ENCODE measurements at places on chromosomes 5 and 9.

GRCh38 chr9:9942764-9943424 lies 669.9 kb downstream of the PTPRD start:
- peak; percentile 65 for DNase-seq

DNA sequence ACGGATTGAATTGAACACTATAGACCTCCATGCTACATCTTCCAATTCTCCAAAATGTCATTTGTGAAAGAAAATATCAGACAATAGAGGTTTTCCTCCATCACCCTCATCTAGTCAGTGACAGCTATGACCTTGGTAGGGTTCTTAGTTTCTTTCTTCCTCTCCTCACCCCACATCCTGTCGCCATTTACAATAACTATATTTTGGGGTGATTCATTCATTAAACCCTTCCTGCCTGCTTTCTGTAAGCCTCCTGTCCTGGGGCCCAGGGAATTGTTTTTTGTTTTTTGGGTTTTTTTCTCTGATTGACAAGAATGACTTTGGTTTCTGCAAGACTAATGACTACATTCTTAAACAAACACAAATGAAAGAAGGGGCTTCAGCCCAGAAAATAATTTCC lies 82.6 kb downstream of the PRELID2 start:
- DNase-seq = no peak

DNA sequence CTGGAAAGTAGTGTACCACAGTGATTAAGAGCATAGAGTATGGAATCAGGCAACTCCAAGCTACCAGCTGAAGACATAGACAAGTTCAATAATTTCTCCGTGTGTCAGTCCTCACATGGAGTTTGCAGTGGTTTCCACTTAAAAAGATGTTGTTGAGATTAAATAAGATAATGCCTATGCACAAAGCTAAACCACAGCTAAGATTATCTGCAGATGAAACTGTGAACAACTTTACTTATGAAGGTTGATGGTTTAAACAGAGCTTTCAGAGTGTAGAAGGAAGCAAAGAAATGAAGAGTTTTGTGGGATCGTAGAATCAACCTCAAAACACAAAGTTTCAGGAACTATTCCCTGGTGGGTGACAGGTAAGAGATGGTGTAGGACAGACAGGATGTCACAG lies 223.5 kb upstream of the IL12B start:
- DNase-seq = no peak

DNA sequence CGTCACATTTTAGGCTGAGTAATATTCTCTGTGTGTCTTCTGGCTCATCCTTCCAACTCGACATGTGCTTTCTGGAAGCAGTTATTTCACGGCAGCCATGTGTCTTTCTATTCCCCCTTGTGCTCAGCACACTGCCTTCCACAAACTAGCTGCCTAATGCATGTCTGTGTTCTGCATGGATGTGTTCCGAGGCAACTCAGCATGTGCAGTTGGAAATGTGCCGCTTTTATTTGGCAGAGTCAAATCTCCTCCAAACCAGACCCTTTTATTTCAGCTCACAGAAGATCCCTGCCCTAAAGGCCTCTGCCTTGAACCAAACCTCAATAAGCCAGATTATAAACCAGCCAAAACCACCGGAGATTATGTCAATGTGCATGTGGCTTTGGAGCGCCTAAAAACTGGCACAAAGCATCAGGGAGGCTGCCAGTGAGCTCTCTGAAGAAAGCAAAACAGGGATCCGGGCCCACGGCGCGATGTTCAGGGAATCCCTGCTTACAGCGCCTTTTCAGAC lies 360.2 kb downstream of the DEPDC1B start:
- no peak for DNase-seq

DNA sequence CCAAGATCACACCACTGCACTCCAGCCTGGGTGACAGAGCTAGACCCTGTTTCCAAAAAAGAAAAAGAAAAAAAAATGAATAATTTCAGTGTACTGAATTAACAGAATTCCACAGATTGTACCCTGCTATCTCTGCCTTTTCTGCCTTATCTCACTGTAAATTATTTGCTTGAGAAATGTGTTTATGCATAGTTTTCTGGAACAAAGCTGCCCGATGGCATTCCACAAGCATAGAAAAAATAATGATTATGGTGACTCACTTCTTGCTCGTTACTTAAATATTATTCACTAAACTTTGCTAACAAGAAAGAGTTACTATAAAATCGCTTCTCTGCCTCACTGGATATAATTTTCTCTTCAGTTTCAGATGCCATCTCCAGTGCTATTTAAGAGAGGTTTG lies 88.7 kb upstream of the FAM169A start:
- no peak for DNase-seq

DNA sequence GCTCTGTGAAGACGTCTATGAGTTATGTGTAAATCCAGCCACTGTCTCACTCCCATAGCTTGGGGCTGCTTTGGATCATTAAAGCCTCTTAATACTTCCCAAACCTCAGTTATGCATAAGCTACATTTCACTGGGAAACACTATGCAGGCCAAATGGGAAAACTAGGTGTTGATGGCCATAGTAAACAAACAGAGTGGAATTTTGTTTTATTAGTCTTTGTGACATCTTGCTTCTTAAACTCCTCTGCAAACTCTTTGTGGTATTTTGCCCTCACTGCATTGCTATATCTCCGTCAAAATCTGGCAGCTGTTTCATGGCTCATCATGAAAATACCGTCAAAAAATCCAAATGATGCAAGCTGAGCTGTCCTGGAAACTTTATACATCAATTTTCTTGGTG lies 167.2 kb upstream of the HMHB1 start:
- DNase-seq = no peak

DNA sequence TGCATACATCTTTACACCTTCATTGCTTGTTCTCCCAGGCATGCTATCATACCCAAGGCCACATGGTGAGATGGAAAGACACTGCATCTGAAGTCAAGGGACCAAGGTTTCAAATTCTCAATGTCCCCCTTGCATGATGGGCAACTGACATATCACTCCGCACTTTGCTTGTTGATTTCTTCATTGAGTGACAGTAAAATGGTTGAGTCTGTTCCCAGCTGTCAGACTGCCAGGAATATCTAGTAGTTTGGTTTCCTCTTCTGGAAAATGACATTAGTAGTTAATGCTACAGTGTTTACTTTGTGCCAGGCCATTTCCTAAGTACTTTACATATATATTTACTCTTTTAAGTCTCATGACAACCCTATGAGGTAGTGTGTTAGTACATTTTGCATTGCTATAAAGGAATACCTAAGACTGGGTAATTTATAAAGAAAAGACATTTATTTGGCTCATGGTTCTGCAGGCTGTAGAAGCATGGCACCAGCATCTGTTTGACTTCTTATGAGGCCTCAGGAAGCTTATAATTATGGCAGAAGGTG lies 114.4 kb downstream of the PCSK1 start:
- DNase-seq = no peak

GRCh38 chr9:14524873-14525515 lies 168.2 kb downstream of the ZDHHC21 start:
- no peak for DNase-seq

DNA sequence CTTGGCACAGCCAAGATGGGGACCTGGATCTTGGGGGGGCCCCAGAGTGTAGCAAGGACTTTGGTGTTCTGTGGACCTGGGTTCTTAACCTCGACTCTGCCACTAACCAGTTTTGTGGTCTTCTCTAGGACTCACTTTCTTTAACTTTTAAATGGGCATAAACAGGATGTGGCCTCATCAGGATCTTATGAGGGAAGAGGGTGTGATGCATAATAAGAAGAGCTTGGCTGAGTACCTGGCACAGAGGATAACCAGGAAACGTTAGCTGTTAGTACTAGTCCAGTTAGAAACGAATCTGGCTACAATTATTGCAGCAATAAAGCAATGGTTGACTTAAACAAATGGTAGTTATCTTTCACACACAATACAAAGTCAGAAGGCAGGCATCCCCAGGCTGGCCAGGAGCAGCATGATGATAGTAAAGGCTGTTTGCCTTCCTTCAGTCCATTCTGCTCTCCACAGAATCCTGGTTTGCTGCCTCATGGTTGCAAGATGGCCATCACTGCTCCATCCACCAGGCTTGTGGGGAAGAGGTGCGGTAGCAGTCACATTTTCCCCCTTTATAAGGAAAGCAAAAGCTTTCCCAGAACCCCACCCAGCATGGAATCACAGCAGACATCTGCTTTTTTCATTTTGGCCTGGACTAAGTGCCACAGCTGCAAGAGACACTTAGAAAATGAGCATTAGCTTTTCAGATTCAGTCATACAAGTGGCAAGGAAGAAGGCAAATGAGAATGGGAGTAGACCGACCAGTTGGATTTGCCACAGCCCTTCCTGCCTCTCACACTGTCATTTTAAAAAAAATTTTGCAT lies 225.0 kb downstream of the AOPEP start:
- DNase-seq = no peak

DNA sequence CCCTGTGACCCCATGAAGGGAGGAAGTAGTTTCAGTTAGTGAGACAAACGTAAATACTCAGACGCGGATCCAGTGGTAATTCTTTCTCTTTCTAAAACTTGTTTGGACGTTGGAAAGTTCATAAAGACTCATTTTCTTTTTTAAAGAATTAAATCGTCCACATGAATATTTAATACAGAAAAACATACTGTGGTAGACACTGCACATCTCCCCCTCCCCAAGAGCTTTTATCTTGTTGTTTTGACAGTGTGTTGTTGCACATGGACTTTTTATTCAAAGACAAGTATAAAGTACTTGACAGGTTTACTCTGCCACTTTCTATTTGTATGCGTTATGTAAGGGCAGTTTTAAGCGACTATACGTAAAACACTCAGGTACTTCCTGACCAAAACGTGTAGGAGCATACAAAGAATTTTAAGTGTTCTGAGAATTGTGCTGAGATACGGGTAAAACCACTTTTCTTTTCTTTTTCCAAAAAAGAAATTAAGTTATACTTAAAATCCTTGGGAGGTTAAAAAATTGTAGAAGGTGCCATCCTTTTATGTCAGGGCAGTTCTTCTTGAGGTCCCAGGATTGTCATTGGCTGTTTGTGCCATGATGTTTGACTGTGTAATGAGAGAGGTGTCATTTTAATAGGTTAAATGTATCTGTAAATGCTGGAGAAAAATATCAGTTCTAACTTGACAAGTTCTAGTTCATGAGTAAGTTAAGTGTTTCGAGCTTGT lies 1.3 kb downstream of the NIPBL start:
- DNase-seq = peak; percentile 69

GRCh38 chr5:107563959-107564544 lies 106.7 kb downstream of the EFNA5 start:
- no peak for DNase-seq

- no peak for DNase-seq
Measured at GRCh38 chr9:124855566-124855943, 2.3 kb downstream of the WDR38 start.

DNA sequence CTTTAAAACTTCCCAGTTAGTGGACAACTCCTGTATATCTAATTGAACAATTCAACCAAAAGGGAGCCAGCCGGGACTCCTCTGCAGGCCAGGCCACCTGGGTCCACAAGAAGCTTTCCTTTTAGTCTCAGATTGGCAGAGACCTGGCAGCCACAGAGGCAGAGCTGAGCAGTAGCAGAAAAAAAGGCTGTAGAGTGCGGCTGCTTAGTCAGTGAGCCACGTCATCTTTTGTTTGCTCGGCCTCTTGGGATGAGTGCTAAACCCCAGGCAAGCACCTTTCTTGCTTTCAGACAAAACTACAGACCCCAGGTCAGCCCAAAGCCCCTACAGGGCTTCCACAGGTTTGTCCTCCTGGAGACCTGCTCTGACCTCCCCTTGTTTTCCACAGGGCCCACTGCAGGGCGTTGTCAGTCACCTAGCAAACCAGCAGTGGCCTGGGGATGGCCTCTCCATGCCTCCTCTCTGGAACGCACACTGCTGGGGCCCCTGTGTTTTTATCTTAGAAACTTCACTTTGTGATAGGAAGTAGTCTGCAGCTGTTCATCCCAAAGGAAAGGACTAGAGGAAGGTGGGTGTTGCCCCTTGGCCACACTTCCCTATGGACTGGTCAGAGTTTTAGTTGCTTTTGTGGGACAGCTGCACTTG lies 49.9 kb downstream of the SHB start:
- peak; percentile 80 for DNase-seq

- DNase-seq = no peak
Measured at GRCh38 chr5:174723315-174723978, 935 bp upstream of the MSX2 start.

DNA sequence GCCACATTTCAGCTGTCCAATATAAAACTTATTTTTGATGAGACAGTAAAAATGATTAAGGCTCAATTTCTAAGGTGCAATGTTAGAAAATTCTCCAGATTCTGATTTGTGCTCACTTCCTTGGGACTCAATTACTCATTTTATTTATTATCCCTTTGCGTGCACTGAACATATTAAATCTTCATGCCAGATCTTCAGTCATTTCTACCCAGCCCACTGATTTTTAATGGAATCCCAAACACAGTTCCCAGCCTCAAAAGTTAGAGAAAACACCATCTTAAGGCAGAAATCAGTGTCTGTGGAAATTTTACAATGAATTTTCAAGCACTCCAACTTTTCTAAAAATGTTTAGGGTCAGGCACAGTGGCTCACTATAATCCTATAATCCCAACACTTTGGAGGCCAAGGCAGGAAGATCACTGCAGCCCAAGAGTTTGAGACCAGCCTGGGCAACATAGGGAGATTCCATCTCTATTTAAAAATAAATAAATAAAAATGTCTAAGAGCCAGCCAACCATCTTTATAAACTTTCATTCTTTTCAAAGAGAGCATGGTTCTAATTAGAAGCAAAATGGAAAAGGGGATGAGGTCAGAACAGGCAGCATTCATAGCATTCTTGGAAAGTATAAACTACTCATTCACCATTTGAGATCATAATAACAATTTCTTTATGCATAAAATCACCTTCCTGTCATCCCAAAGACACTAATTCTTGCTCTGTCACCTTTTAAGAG lies 53.7 kb downstream of the TLE1 start:
- no peak for DNase-seq

DNA sequence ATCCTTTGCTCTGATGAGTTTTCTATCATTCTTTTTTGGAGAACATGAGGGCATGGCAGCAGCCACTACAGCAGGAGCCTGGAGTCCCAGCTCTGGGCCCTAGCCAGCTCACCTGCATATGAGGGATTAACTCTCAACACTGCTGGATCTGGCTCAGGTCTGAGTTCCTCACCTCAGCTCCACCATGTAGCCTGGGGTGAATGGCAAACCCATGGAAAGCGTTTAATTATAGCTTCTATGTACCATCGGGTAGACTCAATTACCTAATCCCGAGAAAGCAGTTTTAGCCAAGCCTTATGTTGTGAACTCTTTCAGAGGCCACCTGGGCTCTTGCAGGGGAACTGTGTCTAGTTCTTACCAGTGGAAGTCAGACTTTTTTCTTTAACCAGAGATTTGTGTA lies 3.9 kb upstream of the S100Z start:
- no peak for DNase-seq

GRCh38 chr5:179876610-179876952 lies 18.0 kb upstream of the MRNIP start:
- DNase-seq = no peak

- DNase-seq = no peak
Measured at GRCh38 chr5:371811-372555, 50.5 kb downstream of the AHRR start.

GRCh38 chr9:130053504-130054324 lies at the start of gene GPR107:
Gene GPR107, plus strand, starts transcription at chr9:130053906. Its CDS starts 27 bp downstream, at chr9:130053933.
- DNase-seq = peak; percentile 69

Measured in MCF 10A (cell line).